ENCODE measurements at places on chromosomes 5 and 9.

DNA sequence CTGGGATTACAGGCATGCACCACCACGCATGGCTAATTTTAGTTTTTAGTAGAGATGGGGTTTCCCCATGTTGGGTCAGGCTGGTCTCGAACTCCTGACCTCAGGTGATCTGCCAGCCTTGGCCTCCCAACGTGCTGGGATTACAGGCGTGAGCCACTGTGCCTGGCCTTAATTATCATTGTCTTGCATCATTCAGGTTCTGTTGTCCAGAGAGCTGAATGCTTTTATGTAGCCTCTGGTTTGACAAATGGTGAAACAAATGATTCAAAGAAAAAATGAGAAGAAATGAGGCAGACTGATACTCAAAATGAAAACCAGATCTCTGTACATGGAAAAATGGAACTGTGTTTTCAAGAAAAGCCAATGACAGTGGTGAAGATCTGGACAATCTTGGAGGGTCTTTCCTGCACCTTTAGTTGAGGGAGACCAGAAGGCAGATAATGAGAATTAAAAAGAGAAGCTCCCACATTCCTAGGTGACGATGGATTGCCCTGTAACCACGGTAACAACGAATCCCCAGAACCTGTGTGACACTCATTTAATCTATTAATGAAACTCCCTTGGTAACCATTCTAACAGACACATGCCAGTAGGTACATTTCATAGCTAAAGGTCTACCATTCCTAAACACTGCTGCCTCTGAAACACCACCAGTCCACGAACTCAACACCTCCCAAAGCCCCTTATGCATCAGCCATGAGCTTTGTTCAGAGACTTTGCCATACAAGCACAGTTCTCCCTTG lies 1.6 kb downstream of the TEX48 start:
- DNase-seq = no peak

DNA sequence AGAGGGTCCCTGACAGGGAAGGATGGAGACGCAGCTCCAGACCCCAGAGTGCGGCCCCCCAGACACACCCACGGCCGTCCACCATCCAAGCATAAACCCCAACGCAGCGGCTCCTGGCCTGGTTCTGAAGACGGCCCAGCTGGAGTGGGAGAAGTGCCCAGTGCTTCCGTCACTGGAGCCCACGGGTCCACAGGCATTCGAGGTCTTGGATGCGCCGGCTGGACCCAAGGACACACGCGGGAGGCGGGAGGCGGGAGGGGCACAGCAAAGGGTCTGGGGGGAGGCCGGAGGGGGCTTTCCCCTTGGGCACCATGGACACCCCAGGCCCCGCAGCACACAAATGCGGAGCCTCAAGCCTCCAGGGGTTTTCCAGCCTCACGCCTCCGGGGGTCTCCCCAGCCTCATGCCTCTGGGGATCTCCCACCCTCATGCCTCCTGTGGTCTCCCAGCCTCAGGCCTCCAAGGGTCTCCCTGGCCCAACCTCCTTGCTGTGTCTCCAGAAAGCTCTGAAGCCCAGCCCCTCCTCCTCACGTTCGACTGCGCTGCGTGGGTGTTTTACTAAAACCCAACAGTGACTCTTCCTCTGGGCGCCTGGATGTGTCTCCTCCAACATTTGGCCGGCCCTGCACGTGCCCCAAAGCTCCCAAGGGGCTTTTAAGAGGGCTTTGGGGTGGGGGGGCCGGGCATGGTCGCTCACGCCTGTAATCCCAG lies 15.2 kb downstream of the EXD3 start:
- no peak for DNase-seq

DNA sequence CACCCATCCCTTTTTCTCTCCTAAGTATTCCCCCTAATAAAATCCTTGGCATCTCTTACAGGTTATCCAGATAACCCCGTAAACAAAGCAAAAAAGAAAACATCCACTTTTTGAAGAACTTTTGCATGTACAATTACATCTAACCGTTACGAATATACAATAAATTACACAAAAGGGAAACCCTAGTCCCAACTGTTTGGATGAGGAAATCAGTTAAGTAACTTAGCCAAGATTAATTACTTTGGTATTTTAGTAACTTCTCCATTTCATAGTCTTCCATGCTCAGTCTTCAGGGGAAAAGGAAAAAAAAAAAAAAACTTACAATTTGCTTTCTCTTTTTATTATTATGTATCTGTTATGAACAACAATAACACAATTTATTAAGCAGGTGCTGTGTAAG lies 212.9 kb downstream of the ACTL7B start:
- no peak for DNase-seq

DNA sequence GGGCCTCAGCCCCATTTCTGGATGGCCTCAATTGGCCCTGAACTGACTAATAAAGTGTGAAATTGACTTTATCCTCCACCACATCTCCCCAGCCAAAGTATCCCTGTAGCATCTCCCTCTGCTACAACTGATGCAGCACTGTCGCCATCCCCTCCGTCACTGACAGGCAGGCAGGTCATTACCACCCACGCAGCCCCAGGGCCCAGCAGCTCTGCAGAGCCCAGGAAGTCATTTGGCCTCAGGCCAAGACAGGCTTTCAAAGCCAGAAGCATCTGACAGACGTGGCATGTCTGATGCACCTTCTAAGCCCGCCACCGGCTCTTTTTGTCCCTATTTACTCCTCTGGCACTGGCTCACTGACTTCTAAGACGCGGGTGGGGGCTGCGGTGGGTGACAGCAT lies 65.3 kb downstream of the ARHGEF37 start:
- DNase-seq = no peak

- DNase-seq = no peak
Observed at GRCh38 chr5:149719666-149720065, 10.4 kb upstream of the PPARGC1B start.

- DNase-seq = no peak
Observed at GRCh38 chr5:35172533-35172932, 57.8 kb downstream of the PRLR start.

- DNase-seq = no peak
Observed at GRCh38 chr5:91156242-91156641, 226.9 kb downstream of the ARRDC3 start.

DNA sequence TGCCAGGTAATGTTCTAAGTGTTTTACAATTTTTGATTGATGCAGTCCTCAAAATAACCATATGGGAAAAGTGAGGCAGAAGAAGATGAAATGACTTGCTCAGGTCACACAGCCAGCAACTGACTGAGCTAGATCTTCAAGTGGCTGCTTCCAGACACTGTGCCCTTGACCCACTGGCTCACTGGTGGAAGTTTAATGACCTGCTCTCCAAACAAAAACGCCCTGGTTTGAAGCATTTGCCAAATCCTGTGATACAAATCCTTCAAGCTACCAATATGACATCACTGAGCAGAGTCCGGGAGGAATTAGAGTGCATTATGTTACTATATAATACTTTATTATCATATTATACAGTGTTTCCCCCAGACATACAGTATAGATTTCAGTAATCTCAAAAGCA lies 459.4 kb downstream of the GADD45G start:
- no peak for DNase-seq

- no peak for DNase-seq
Observed at GRCh38 chr9:120310035-120310434, 269.9 kb downstream of the CDK5RAP2 start.

GRCh38 chr9:89304020-89304833 lies 6.8 kb upstream of the CKS2 start:
- DNase-seq = no peak

DNA sequence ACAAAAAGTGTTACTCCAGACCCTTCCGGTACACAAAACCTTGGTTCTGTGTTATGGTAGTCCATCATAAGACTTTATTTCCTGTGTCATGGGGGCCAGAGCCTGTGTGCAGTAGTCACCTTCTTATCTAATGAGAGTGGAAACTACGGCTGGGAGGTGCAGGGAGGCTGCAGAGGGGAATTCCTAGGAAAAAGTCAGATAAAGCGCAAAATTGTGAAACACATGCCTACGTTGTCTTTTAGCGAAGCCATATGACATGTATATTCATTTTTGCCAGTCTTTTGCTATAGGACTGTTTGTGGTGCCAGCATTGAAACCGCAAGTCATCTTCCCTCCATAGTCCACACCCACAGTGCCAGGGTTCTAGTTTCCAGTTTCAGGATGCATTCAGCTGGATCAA lies 80.7 kb downstream of the PPARGC1B start:
- no peak for DNase-seq

DNA sequence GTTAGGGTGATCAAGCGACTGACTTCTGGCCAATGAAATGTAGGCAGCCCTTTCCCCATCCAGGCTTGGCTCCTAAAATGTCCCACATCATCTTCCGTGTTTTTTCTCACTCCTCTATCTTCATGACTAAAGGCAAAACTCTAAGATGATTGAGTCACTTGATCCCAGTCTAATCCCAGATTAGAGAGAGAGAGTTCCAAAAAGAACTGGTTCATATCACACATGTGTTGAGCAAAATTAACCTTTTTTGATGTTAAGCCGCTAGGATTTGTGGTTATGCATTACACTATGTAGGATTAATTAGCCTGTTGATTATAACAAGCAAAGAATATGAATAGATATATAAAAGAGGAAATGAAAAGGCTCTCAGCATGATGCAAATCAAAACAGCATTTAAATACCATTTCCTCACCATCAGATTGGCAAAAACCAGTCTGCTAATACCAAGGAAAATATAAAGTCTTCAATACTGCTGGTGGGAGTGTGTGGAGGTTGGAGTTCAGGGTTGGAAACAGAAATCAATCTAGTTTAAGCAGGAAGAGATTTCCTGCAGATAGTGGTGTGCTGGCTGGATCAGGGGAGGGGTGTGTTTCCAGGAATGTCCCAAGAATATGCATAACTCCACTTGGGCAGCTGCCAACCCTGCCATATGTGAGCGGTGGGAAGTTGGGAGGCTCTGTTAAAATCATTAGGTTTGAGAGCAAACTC lies 187.6 kb upstream of the S1PR3 start:
- no peak for DNase-seq

- DNase-seq = no peak
Observed at GRCh38 chr5:78286290-78286689, 8.2 kb downstream of the AP3B1 start.

DNA sequence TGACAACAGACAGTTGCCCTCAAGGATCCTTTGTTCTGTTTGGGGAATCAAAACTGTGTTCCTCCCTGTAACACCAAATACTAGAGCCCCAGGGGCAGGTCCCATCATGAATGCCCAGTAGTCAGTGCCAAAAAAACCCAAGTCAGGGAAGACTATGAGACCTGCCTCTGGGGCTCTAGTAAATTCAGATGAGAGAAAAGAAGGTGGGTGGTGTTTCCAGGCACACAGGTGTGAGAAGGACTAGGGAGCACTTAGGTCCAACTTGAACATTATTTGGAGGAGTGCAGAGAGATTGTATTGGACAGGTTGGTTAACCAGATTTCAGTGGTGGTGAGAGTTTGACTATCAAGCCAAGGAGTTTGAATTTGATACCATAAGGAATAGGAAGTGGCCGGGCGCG lies 52.0 kb downstream of the SLC22A5 start:
- no peak for DNase-seq

GRCh38 chr5:75034137-75034739 lies 18.1 kb downstream of the GCNT4 start:
- peak; percentile 75 for DNase-seq

GRCh38 chr5:67900514-67900913 lies 315.0 kb upstream of the PIK3R1 start:
- no peak for DNase-seq

DNA sequence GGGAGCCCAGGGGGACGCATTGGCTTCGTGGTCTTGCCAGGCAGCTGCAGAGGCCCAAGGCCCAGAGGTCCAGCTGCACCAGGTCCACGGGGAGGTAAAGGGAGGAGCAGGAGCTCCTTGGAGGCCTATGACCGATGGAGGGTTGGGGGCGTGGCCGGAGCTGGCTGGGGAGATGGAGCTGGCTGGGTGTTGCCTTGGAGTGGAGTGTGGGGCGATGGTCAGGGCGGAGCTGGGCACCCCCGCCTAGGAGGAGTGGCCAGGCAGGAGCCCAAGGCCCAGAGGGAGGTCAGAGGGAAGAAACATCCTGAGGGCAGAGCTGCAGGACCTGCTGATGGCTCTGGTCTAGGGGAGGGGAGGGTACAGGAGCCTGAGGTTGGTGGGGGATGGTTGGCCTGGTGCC lies 44.6 kb downstream of the KCNT1 start:
- DNase-seq = no peak

DNA sequence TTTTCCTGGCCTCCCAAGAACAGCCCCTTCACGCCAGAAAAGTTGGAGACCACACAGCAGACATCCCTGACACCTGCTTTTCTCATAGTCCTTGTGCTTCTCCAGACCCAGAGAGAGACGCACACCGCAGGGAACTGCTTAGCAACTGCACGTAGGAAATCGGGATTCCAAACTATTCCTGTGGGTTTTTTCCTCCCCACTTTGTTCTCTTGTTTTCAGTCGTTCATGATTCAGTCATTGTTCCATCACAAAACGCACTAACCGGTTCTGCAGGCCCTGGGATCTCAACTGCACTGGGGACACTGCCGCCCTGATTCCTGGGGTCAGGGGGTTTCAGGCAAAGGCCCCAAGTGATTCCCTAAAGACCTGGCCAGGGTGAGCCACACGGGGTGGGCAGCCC lies 588.0 kb upstream of the KLF4 start:
- DNase-seq = no peak

- DNase-seq = no peak
Observed at GRCh38 chr5:38168029-38168428, 90.3 kb upstream of the EGFLAM start.

DNA sequence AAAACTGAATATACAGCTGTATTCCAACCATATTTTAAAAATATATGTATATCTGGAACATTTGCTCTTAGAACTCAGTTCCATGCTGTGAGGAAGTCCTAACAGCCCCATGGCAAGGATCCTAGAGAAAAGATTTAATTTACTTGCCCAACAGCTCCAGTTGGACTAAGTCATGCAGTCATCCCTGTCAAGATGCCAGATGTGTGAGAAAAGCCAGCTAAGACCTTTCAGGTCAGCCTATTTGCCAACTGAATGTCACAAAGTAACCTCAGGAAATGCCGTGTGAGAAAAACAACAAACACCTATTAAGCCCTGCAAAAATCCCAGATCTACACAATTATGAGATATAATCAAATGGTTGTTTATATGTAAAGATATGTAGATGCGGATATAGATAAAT lies 416.3 kb downstream of the NR2F1-AS1 start:
- DNase-seq = no peak

GRCh38 chr9:123356851-123357742 lies 1.1 kb downstream of the CRB2 start:
- no peak for DNase-seq

DNA sequence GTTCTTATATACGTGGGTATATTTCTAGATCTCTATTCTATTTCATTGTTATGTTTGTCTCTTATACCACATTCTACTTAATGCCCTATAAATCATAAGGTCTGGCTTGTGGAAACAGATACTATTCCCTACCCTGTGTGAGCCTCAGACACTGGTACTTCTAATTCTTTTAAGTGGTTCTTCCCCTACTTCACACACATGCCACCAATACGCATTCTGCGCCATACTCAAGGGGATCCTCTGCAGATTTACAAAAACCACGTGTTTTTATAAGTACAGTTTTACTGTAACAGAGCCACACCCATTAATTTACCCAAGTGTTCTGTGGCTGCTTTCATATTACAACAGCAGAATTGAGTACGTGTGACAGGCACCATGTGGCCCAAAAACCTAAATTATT lies 195.6 kb downstream of the SAXO1 start:
- DNase-seq = no peak

- DNase-seq = peak; percentile 80
Observed at GRCh38 chr5:168793841-168794837, 215.0 kb upstream of the PANK3 start.

GRCh38 chr5:164361986-164362385 lies 856.6 kb downstream of the MAT2B start:
- no peak for DNase-seq

- no peak for DNase-seq
Observed at GRCh38 chr9:92632641-92633040, 37.3 kb downstream of the IPPK start.

GRCh38 chr5:58498340-58498942 lies 7.2 kb downstream of the GAPT start:
- no peak for DNase-seq
